ENCODE measurements at places on chromosomes 2 and 18. TPM values are rescaled to one million over a fixed set of nuclear protein-coding genes. Genes with fewer than 3 reads are reported as not detected.

DNA sequence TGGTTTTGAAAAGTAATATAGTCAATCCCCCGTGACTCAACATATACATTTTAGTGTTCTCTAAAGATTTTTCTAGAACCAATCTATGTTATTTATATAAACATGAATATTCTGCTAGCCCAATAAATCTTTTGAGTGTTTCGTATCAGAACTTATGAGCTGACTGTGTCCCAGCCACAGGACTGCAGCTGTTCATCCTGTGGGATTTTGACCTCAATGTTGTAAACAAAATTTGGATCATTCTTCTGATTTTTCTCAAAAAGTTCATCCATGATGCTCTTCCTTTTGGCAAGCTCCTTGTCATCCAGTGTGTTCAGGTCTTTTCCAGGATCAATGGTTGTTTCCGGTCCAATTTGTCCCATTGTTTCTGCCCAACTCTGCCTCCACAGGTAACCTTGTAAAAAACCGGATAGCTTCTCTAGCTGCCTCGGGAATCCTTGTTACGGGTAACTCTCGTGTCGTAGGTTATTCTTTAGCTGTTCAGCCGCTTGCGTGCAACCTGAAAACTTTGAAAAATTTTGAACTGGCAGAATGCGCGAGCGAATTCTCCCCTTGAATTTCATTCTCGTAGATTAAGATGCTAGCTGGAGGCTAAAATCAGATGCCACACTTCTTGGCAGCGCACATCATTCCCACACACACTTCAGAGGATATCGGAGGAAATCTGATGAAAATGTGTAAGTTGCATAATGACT is 195.2 kb downstream of the SH3BP4 start:
- no peak for DNase-seq

- DNase-seq = no peak
Measured at GRCh38 chr18:2910261-2910660, 63.5 kb downstream of the EMILIN2 start.

DNA sequence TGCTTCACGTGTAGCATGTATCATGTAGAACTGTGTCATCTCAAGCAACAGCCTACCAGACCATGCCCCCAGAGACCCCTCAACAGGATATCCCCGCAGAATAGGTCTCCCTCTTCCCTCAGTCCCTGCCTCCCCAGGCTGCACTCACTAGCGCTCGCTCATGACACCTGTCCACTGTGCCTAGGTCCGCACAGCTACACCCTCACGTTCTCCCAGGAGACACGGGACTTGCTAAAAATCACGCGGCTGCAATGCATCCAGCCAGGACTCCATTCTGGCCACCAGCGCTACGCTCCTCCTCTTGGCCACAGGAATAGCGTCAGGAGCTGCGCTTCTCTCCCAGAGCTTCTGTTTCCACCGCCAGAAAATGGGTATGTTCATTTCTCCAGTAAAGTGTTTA is 2.5 kb downstream of the PXDN start:
- DNase-seq = no peak

- DNase-seq = no peak
Measured at GRCh38 chr2:43387092-43388062, 161.0 kb upstream of the ZFP36L2 start.

The PROKR1 gene
- not detected for total RNA-seq

The AQP12B gene
- total RNA-seq = not detected

The C1QL2 gene
- not detected for total RNA-seq

Measured in left ventricle myocardium inferior (tissue), 1 donor.